ENCODE measurements at places on chromosomes 12 and 14.

GRCh38 chr14:44798386-44799242, 163.1 kb downstream of the KLHL28 start:
- no peak for DNase-seq

DNA sequence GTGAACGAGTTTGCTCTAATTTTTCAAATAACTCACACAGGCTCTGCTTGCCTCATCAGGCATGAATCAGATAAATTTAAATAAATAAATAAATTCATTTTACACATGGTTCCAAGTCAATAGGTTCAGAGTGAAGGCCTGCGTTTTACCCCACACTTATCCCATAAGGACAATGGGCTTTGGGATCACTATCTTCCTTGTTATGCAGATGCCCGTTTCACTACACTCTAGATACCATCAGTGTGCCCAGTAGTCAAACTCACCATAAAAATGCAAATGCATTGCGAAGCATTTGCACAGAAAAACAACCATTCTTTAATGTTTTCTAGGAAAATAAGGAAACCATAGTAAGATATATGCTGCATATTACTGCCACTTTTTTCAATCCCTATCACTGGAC, 155.9 kb upstream of the CCDC196 start:
- no peak for DNase-seq

- no peak for DNase-seq
These were observed 221.5 kb upstream of the CAND1 start for GRCh38 chr12:67047634-67048033.

DNA sequence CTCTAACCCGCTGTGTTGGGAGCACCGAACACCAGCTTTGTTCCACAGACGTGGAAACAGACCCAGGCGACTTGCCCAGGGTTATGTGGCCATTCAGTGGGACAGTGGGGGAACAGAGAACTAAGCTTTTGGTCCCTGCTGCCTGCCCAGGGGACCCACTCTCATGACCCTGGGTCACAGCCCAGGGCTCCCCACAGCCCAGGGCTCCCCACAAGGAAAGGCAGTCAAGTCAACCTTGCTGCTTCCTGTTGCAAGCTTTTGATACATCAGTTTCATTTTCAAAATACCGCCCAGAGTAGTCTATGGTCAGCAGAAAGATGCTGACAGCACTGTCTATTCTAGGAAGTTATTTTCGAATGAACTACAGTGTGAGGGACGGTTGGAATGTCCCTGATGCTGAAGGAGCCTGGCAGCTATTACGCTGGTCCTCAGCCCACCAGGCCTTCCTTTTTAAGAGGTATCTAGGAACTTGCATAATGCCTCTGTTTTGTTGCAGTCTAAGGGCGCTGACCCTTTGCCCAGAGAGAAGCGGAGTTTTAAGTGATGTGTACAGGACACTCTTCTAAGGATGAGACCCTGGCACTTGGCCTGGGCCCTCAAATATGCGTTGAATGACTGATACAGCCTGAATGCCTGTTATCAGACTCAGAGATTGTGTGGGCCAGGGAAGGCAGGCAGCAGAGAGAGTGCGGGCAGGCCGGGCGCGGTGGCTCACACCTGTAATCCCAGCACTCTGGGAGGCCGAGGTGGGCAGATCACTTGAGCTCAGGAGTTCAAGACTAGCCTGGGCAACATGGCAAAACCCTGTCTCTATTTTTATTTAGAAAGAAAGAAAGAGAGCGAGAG, 12.6 kb upstream of the TTC7B start:
- DNase-seq: no peak

DNA sequence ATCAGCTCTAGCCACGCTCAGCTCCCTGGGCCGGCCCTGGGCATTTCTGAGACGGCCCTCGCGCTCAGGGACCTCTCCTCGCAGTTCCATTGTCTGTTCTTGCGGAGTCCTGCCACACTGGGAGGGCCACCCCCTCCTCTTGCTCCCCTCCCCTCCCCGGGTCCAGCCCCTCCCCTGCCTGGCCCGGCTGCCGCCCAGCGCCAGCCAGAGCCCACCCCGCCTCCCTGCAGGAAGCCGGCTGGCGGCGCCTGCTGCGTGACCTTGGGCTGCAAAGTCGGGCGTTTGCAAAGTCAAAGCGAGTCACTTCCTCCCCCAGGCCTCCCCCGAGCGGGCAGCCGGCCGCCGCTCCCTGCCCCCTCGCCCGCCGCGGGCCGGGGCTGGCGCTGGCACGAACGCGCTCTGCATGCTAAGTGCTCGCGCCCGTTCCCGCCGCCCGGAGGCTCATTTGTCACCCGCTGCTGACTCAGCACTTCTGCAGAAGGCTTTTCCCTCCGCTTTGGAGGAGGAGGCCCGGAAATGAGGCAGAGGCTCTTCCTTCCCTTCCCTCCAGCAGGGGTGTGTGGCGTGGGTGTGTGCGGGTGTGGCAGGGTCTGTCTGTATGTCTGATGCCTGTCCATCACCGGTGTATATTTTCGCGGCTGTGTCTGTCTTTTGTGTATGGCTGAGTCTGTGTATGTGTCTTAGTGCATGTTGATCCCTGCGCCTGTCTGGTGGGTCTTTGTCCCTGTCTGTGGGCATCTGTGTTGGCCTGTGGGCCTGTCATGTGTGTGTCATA, 72.0 kb downstream of the IRF2BPL start:
- DNase-seq: peak; percentile 80

DNA sequence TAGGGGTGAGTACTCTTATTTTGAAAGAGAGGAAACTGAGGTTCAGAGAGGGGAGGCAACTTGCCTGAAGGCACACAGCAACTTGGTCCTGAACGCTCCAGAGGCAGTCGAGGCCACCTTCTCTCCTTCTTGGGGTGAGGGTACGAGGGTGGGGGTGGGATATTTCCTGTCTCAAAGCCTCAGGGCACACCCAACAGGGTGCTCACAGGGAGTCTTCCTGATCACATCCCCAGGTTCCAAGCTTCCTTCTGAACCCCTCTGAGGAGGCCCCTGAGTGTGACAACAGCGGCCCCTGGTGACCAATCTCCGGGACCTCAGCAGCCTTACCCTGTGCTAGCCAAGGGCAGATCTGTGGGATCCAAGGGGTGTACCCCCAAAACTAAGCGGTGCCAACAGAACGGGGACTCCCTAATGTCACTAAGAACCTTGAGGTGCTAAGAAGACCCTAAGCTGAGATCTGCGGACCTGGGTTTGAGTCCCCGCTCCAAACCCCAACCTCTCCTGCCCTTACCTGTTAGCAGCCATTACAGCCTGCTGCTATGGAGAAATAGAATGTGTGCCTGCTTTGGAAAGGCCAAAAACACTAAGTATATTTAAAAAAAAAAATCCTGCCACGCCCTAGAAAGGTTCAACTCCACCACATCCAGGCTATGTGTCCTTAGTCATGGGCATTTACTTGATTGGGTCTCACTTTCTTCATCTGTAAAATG, 57.9 kb downstream of the TRPV4 start:
- DNase-seq: peak; percentile 63

GRCh38 chr12:93144109-93144508, 215.0 kb upstream of the EEA1 start:
- DNase-seq: no peak

- DNase-seq: no peak
These were observed 13.0 kb upstream of the TPCN1 start for GRCh38 chr12:113208041-113208934.

- no peak for DNase-seq
These were observed 61.3 kb downstream of the DICER1 start for GRCh38 chr14:95095996-95096395.

DNA sequence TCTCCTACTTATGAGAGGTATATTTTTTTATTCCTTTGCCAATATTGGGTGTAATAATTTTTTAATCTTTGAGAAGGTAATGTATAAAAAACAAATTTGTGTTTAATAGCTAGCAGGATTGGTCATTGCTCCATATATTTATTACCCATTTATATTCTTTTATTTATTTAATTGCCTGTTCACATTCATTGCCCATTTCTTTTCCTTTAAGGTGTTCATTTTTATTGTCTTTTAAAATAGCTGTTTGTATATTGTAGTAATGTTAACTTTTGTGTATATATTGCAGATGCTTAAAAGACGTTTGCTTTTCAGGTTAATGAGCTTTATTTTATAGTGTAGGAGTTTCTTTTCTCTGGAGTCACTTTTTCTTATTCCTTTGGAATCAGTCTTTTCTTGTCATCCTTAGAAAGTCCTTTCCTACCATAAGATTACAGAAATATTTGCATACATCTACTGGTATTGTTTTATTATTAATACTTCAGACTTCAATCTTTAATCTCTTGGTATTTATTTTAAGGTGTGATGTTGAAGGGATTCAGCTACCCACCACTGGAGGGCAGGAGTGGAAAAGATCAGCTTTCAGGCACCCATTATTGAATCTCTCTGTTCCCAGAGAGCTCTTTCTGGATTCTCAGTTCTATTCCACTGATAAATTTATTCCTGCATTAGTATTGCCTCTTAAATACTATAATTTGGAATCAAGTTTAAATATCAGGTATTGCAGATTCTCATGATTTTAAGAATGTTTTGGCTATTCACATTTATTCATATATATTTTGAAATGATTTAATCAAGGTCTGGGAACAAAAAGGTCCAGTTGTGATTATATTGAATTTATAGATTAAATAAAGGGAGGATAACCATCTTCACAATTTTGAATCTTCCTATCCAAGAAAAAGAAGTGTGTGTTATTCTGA, 17.3 kb downstream of the PPM1A start:
- DNase-seq: no peak

- DNase-seq: no peak
These were observed 8.6 kb downstream of the TC2N start for GRCh38 chr14:91858536-91859275.

DNA sequence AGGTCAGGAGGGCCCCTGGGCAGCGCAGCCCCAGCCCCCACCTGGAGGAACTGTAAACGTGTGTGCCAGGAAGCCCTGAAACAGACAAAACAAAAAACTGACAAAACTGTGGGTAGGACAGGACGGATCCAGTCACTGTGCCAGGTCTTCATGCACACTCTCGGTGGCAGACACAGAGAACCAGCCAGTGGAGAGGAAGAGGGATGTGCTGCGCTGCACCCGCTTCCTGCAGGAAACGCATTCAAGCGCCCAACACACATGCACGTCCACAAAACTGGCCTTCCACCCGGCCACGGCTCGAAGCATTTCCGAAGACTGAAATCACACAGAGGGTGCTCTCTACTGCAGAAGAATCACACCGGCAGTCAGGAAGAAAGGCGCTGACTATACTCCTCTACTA, 16.9 kb downstream of the BRF1 start:
- DNase-seq: no peak

- DNase-seq: no peak
These were observed 23.0 kb upstream of the EIF2B2 start for GRCh38 chr14:74979442-74980397.

- DNase-seq: no peak
These were observed 317.5 kb upstream of the KITLG start for GRCh38 chr12:88897723-88898122.

GRCh38 chr14:96829791-96830190, 32.6 kb downstream of the VRK1 start:
- no peak for DNase-seq

- no peak for DNase-seq
These were observed 174.2 kb downstream of the SSPN start for GRCh38 chr12:26369588-26369987.

- no peak for DNase-seq
These were observed 12.3 kb downstream of the DENND5B start for GRCh38 chr12:31578632-31579031.

DNA sequence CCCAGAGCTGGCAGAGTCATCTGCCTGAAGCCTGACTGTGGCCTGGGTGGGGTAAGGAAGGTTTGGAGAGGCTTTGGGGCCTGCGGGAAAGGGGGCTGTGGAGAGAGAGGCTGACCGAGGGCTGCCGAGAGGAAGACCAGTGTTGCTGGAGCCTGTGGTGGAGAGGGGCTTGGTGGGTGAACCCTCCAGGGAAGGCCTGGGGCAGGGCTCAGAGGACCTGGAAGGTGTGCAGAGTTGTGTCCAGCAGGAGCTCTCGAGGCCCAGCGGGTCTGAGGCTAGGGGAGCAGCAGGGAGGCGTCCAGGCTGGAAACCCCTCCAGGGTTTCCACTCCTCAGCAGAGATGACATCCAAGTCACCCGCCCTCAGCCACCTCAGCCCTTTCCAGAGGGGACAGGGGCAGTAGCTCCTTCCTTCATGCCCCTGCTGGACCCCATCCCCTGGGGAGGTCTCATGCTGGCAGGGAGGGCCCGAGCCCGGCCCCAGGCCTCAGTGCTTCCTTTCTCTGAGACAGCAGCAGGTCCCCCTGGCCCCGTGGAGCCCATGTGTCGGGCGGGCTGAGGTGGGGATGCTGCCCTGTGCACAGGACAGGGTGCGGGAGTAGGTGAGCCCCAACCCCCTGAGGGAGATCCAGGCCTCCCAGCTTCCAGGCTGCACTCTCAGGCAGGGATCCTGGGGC, 8.4 kb downstream of the CEP170B start:
- DNase-seq: no peak

GRCh38 chr12:52920937-52921336, 16.1 kb upstream of the KRT8 start:
- no peak for DNase-seq

DNA sequence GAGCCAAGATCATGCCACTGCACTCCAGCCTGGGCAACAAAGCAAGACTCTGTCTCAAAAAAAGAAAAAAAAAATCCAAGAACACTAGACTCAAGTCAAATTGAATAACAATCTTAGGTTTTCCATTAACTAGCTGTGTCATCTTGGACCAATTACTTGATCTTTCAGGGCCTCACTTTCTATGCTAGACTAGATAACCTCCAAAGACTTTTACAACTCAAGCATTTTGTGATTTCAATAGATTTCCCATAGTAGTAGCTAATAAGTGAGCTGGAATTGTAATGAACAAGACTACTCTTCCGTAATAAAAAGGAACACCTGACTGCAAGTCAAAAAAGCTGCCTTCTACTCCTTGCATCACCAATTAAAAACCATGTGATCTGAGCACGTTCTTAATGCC, 127.0 kb upstream of the SSTR1 start:
- DNase-seq: no peak

DNA sequence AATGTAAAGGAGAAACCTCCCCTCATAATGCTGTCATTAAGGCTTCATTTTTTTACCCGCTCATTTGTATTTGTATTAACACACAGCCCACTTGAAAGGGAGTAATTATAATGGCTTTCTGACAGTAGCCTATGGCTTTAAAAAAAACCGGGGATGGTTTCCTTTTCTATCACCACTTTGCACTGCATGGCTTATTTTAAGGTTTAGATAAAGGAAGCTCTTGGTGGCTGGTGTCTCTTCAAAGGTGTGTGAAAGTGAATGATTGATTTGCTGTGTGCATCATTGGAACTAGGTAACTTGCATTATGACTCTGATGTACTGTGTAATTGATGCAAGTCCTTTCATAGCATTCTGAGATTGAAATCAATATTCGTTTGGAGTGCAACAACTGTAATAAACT, 80.7 kb downstream of the NPAS3 start:
- DNase-seq: no peak

GRCh38 chr12:92796650-92797049, 93.9 kb downstream of the PLEKHG7 start:
- DNase-seq: no peak

DNA sequence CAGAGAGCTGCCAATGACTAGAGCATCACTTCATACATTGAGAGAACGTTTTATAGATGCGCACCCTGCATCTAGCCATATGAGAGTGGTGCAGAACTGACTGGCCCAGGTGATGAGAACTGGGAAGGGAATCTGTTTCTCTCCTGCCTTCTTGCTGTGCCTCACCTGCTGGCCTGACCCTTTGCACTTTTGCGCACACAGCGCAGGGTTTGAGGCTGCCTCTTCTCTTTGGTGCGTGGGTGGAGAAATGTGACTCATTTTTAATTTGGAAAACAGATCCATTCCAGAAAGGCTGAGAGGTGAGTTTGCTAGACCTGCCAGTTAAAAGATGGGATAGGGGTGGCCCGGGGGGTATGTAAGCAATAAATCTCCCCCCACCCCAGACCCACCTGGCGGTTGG, 453 bp upstream of the ESRRB start:
- no peak for DNase-seq

Measured in activated CD4-positive, alpha-beta T cell treated with anti-CD3 and anti-CD28 coated beads for 24 hours (primary cell).